Adrenal gland (tissue), 19 donors: ENCODE measurements at places on chromosomes 6 and 20.

- DNase-seq, result no peak
- H3K27me3 ChIP-seq, result no peaks in the 10 kb centered on the region
- no peaks in the 10 kb centered on the region for H3K4me1 ChIP-seq
These were observed 168.4 kb downstream of the CARMIL1 start for GRCh38 chr6:25447570-25447929.

GRCh38 chr6:52362443-52363227, 684 bp downstream of the PAQR8 start:
- peak; percentile 22 for DNase-seq
- no peak overlapping the region for H3K27ac ChIP-seq
- H3K36me3 ChIP-seq, result no peaks in the 10 kb centered on the region
- peak overlapping the region; percentile 88 for H3K4me3 ChIP-seq
- peaks cover 24% of the 10 kb centered on the region for H3K4me1 ChIP-seq

DNA sequence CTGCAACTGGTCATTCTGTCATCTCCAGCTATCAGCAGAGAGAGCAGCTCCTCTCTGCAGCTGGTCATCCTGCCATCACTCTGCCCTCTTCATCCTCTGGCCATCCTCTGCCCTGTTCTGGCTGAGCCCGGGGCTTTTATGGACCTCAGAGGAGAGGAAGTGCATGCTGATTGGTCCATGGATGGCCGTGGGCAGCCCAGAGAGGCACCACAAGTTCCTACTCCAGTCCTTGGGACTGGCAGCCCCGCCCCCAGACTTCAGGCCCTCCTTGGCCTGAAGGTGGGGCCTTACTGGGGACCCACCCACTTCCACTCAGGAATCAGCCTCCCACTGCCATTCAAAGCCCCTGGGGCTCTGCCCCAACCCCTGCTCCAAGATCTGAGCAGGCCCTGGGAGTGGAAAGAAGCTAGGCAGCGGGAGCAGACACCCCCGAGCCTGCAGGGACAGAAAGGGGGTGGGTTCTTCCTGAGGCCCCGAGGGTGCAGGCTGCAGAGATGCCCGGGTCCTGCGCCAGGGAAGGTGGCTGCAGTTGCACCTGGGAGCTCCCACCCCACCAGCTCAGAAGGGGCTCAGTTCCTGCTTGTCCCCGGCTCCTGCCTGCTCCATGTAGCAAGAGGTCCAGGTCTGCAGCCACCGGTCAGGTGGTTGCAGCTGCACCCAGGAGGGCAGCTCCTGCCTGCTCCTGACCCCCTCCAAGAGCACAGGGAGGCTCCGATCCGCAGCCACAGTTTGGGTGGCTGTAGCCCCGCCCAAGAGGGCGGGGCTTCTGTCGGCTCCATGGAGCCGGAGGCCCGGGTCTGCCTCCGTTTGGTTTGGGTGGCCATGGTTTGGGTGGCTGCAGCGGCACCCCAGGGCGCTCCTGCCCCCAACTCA, 34.1 kb upstream of the HMGA1 start:
- H3K4me1 ChIP-seq, result no peaks in the 10 kb centered on the region
- no peaks in the 10 kb centered on the region for H3K27me3 ChIP-seq
- no peak overlapping the region for H3K4me3 ChIP-seq
- H3K27ac ChIP-seq, result no peak overlapping the region

- H3K36me3 ChIP-seq, result no peaks in the 10 kb centered on the region
- H3K27me3 ChIP-seq, result no peaks in the 10 kb centered on the region
- no peak overlapping the region for H3K27ac ChIP-seq
- H3K4me3 ChIP-seq, result no peak overlapping the region
- H3K4me1 ChIP-seq, result no peaks in the 10 kb centered on the region
- DNase-seq, result no peak
These were observed 73.9 kb upstream of the SLC22A16 start for GRCh38 chr6:110550353-110550752.

DNA sequence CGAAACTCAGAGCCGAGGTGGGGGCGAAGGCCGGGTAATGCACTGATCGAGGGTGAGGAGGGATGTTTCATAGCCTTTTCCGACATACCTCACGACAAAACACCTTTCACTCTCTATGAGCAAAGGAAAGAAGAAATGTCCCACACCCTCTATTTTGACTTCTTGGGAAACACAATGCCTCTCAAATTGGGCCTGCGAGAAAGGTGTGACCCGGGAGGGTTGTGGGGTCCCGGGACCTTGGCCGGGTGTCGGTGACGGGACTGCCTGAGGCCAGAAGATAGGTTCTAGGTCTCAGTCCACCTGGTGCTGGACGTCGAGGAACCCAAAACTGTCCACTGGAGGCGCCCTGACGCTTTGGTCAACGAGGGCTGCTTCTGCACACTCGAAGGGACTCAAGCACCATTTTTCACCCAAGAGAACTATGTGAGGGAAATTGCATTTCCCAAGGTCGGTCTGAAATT, 41.1 kb upstream of the OSTM1 start:
- DNase-seq, result peak; percentile 50
- no peak overlapping the region for H3K27ac ChIP-seq
- peaks cover 18% of the 10 kb centered on the region for H3K27me3 ChIP-seq
- no peaks in the 10 kb centered on the region for H3K36me3 ChIP-seq

- H3K4me3 ChIP-seq, result no peak overlapping the region
- no peaks in the 10 kb centered on the region for H3K4me1 ChIP-seq
- no peaks in the 10 kb centered on the region for H3K36me3 ChIP-seq
- no peak overlapping the region for H3K27ac ChIP-seq
- no peaks in the 10 kb centered on the region for H3K27me3 ChIP-seq
These were observed 467.4 kb upstream of the CITED2 start for GRCh38 chr6:139841794-139842215.

- no peaks in the 10 kb centered on the region for H3K4me1 ChIP-seq
- no peaks in the 10 kb centered on the region for H3K27me3 ChIP-seq
- H3K36me3 ChIP-seq, result no peaks in the 10 kb centered on the region
- H3K27ac ChIP-seq, result peak within 1 kb of the TSS; percentile 44
- no peak within 1 kb of the TSS for H3K4me3 ChIP-seq
- peak; percentile 57 for DNase-seq
These were observed at the start of gene C20orf141 for GRCh38 chr20:2814587-2815051. Gene C20orf141, plus strand, starts transcription at chr20:2814987. Its CDS starts 198 bp downstream, at chr20:2815185.

GRCh38 chr6:1809291-1809988, 199.7 kb downstream of the FOXC1 start:
- H3K4me3 ChIP-seq, result no peak overlapping the region
- H3K36me3 ChIP-seq, result no peaks in the 10 kb centered on the region
- H3K27me3 ChIP-seq, result no peaks in the 10 kb centered on the region
- no peaks in the 10 kb centered on the region for H3K4me1 ChIP-seq

GRCh38 chr6:133671376-133671775, 217.5 kb upstream of the TCF21 start:
- H3K36me3 ChIP-seq, result no peaks in the 10 kb centered on the region
- no peak overlapping the region for H3K27ac ChIP-seq
- no peak for DNase-seq
- H3K27me3 ChIP-seq, result no peaks in the 10 kb centered on the region
- no peak overlapping the region for H3K4me3 ChIP-seq
- no peaks in the 10 kb centered on the region for H3K4me1 ChIP-seq

DNA sequence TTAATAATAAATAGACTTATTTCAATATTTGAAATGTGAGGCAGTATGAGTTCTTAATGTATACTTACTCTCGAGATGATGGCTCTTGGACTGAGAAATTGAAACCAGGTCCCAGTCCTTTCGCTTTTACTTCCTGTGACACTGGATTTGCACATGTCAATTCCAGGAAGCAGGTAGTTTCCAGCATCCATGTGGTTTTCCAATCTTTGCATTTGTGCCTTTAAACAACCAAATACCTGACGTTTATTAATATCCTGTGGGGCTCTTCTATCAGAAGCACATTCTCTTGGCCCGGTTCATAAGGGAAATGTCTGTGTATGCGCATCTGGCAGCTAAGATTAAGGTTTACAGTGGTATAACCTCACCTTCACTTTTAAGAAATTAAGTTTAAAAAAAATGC, 13.1 kb downstream of the UTRN start:
- H3K27ac ChIP-seq, result no peak overlapping the region
- DNase-seq, result no peak

DNA sequence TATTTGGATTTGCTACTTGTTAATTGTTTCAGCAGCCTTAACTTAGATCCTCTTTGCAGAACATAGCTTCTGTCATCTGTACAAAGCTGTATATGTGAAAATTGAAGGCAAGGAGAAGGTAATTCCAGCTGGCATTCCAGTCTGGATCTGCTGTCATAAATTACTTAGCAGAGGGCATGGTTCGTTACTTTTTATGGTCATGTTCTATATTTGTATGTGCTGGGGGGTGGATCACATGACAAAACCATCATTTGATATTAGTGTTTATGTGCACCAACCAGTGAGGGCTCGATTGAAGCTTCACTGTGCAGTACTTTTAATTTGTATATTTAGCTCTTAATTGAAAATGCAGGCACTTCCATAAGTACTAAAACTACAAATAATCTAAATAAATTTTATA, 80.2 kb downstream of the CAP2 start:
- no peak overlapping the region for H3K4me3 ChIP-seq
- H3K27me3 ChIP-seq, result no peaks in the 10 kb centered on the region
- no peak for DNase-seq
- H3K36me3 ChIP-seq, result no peaks in the 10 kb centered on the region
- no peak overlapping the region for H3K27ac ChIP-seq
- peaks cover 22% of the 10 kb centered on the region for H3K4me1 ChIP-seq

DNA sequence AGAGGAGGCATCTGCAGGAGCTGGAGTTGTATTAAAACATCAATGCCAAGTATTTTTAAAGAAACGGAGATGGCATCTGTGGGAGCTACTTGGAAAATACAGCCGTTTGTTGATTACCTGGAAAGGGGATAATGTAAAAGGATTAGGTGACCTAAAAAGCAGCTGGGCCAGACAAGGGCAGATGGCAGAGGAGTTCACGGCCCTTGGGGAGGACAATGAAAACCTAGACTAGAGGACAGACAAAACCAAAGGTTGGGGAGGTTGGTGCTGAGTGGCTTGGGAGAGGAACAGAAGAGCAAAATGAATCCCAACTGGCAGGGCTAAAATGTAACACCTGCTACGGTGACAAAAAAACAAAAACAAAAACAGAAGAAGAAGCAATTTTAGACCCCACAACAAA, 260.5 kb upstream of the JARID2 start:
- H3K27ac ChIP-seq, result no peak overlapping the region
- H3K36me3 ChIP-seq, result no peaks in the 10 kb centered on the region
- H3K27me3 ChIP-seq, result no peaks in the 10 kb centered on the region
- no peaks in the 10 kb centered on the region for H3K4me1 ChIP-seq
- no peak overlapping the region for H3K4me3 ChIP-seq

DNA sequence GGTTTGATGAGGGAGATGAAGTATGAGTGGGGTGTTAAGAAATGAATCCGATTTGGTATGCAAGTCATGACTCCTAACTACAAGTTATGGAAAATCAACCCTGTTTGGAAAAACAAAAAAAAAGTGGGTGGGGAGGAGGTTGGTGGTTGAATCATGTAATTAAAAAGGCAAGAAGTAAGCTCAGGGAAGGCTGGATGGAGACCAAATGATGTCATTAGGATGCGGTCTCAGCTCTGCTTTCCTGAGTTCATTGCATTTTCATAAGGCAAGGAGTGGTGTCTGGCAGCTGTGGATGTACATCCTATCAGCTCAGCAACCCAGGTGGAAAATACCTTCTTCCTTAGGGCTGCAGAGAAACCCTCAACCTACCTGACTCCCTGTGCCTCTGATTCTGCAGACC, 60.4 kb upstream of the AKAP12 start:
- H3K27ac ChIP-seq, result no peak overlapping the region
- no peak for DNase-seq
- H3K4me3 ChIP-seq, result no peak overlapping the region
- no peaks in the 10 kb centered on the region for H3K4me1 ChIP-seq

GRCh38 chr20:63884506-63885263, 10.2 kb upstream of the DNAJC5 start:
- H3K4me3 ChIP-seq, result no peak overlapping the region
- no peak for DNase-seq
- no peaks in the 10 kb centered on the region for H3K4me1 ChIP-seq
- H3K27ac ChIP-seq, result peak overlapping the region; percentile 59
- H3K27me3 ChIP-seq, result no peaks in the 10 kb centered on the region

DNA sequence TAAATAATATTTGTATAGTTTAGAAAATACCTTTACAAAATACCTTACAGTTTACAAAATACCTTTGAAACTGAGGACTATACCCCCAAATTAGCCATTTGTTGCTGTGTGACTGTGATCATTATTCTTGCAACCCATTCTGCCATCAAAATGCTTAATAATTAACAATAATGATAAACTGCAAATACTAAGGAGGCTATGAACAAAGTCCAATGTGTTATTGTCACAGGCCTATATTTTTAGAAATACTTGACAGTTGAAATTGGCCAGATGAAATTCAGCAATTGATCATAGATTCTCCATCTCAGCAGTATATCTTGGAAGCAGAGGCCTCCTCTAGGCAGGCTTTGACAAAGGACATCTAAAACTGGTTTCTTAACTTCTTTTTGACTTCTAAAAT, 178.6 kb downstream of the HS3ST5 start:
- H3K4me1 ChIP-seq, result no peaks in the 10 kb centered on the region
- H3K36me3 ChIP-seq, result no peaks in the 10 kb centered on the region
- no peaks in the 10 kb centered on the region for H3K27me3 ChIP-seq
- H3K27ac ChIP-seq, result no peak overlapping the region
- DNase-seq, result no peak

- no peaks in the 10 kb centered on the region for H3K36me3 ChIP-seq
- H3K4me3 ChIP-seq, result no peak overlapping the region
- H3K4me1 ChIP-seq, result no peaks in the 10 kb centered on the region
- no peaks in the 10 kb centered on the region for H3K27me3 ChIP-seq
- no peak for DNase-seq
- H3K27ac ChIP-seq, result no peak overlapping the region
These were observed 214.0 kb downstream of the WDR27 start for GRCh38 chr6:169487579-169488436.

DNA sequence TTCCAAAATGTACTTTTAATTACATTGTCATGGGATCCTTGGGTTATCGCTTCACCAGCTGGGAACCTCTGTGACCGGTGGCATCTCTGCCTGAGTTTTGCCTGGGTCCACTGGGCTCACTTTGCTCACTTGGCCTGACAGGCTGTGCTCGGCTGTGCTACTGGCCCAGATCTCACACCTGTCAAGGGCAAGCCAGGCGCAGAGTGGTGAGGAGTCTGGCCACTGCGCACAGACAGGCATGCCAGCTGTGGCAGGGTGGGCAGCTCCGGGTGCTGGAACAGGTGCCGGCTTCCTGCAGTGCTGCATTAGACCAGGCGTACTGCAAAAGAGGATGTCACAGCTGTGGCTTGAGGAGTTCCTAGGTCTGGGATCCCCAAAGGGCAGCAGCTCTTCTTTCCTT, 489.8 kb downstream of the TENT5A start:
- no peak overlapping the region for H3K4me3 ChIP-seq
- H3K27ac ChIP-seq, result no peak overlapping the region
- H3K36me3 ChIP-seq, result no peaks in the 10 kb centered on the region
- no peaks in the 10 kb centered on the region for H3K4me1 ChIP-seq
- no peaks in the 10 kb centered on the region for H3K27me3 ChIP-seq
- DNase-seq, result no peak

DNA sequence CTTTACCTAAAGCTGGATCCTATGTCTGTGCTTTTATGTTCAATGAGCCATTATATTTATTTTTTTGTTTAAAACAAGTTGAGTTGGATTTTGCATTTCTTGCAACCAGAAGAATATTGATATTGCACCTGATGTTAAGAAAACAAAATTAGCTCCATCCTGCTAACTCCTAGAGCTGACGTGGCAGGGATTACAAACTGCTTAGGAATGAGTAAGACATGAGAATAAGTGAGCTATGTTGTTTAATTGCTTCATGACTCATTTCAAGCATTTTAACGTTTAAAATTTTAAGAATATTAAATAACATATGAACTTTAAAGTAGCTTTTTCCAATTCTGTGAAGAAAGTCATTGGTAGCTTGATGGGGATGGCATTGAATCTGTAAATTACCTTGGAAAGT, 663.5 kb downstream of the EPM2A start:
- H3K27ac ChIP-seq, result no peak overlapping the region
- H3K4me1 ChIP-seq, result no peaks in the 10 kb centered on the region
- DNase-seq, result no peak

GRCh38 chr20:35297740-35298139, 5.5 kb upstream of the FAM83C start:
- H3K27ac ChIP-seq, result no peak overlapping the region
- no peaks in the 10 kb centered on the region for H3K27me3 ChIP-seq
- DNase-seq, result no peak
